G401 (cell line): ENCODE measurements at places on chromosomes 4 and X.

GRCh38 chr4:15402146-15402545 is 25.7 kb upstream of the C1QTNF7 start:
- no peak for DNase-seq

GRCh38 chrX:23820235-23820782 is 37.3 kb downstream of the SAT1 start:
- no peak for DNase-seq

GRCh38 chr4:151202381-151202780 is 74.6 kb upstream of the PRSS48 start:
- DNase-seq = no peak

- DNase-seq = no peak
Measured at GRCh38 chrX:13387666-13388494, 68.0 kb upstream of the ATXN3L start.

DNA sequence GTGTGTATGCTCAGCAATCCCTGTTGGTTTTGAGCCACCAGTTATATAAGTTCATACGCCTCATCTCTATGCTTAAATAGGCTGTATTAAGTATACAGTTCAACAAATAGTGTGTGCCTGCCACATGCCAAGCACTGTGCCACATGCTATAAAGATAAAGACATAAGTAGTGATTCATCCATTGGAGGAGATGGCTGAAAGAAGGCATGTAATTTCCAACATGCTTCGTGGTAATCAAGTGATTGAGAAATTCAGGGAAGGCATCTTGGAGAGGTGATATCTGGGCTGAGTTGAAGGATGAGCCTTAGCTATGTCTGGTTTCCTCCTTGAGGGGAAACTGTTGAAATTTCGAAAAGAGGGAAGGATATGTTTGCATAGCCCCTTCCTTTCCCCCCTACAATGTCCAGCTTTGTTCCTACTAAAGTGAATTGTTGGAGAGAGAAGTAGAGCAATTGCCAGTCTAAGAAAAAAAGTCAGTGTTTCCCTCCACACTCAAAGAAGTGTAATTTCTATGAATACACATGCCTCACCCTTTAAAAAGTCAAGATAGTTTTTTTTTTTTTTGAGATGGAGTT is 96.5 kb downstream of the ARHGAP10 start:
- DNase-seq = no peak

GRCh38 chrX:17592117-17592516 is 145.2 kb upstream of the SCML1 start:
- no peak for DNase-seq

- DNase-seq = no peak
Measured at GRCh38 chrX:20454117-20454516, 187.4 kb upstream of the RPS6KA3 start.

DNA sequence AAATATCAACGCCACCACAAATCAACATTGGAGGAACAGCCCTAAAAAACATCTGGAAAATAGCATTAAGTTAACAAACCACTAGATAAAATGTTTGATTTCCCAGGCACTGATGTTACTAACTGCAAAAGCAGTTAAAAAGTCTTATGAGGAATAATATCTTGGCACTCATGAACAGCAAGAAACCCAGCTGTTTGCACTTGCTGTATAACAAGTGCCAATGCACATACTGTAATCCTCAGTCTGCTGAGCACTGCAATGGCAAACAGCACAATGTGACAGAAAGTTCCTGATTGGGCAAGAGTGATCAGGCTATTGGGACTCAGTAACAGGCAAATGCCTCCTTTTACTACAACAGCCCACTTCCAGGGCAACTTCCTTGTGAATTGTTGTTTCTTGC is 20.8 kb upstream of the SEC24B start:
- no peak for DNase-seq

DNA sequence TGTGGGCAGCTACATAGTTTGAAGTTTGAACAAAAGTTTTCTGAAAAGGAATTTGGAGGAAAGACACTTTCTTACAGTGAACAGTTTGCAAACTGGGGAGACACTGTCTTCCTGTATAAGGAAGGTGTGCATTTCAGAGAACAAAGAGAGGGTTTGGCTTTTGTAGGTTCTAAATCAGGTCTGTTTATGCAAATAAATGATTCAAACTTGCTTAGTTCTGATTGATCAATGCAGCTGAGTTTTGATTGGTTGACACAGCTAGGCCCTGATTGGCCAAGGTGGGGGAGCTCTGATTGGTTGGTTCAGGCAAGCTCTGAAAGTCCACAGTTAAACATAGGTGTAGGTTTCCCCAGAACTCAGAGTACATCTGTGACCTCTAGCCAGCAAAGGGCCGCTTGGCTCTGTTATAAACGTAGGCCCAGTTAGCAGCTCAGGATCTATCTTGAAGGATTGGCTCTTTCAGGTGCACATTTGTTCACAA is 63.0 kb upstream of the ENPP6 start:
- DNase-seq = no peak

DNA sequence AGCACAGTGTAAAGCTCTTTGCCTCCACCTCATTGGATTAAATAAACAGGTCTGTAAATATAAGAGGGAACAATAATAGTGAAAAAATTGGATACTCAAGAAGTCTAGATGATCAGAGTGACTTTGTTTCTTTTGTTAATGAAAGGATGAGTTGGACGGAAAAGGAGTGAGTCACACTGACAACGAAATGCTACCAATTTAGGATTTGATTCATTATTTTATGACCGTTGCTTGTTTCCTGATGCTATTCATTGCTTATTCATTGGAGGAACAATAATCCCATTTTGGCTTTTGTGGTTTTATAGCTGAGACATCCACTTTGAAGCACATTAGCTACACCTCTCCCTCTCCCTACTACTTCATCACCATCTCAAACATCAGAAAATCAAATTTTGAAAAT is 74.4 kb upstream of the DYNLT3 start:
- DNase-seq = no peak

DNA sequence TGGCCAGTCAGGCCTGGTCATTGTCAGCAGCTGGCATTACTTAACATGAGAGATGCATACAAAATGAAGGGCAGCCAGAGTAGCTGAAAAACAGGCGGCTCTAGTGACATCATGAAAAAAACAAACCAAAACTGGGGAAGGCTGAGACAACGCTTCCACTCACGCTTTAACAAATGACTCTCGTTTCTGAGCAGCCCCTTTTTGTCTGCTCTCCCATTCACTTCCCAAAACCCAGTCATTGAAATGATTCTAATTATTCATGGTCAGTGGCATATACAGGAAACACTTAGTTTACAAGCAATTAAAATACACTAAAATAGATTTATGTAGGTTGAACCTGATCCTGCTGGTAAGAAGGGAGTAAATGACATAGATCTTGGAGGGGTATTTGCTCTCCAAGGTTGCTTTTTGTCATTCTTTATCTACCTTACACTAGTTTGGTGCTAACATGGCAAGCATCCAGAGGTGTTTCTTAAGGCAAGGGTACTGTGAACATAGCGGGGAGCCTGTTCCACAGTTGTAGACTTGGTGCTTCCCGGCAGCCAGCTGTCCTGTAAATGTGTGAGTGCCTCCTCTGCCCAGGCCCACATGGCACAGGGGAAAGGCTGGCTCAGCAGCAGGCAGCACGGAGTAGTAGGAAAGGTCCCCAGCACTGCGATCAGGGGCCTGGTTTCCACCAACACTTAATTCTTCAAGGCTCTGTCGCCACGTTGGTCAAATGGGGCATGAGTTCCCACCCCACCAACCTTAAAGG is 61.2 kb upstream of the CITED1 start:
- DNase-seq = no peak

GRCh38 chr4:73750730-73751129 is 10.4 kb downstream of the CXCL8 start:
- no peak for DNase-seq

DNA sequence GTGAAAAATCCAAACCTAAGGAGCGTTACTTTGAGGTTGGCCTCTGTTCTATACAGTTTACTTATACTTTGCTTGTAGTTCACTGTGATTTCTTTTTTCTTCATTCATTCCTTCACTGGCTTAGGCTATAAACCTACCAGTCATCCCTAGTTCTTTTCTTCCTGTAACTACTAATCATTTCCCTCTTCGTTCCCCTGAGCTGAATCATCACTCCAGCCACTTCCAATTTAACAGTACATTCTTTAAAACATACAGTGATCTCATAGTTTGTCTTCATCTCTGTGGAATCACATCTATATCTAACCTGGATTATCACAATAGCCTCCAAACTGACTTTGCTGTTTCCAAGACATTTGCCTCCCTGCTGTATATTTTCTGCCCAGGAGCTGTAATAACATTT is 25.2 kb upstream of the NPFFR2 start:
- DNase-seq = no peak

DNA sequence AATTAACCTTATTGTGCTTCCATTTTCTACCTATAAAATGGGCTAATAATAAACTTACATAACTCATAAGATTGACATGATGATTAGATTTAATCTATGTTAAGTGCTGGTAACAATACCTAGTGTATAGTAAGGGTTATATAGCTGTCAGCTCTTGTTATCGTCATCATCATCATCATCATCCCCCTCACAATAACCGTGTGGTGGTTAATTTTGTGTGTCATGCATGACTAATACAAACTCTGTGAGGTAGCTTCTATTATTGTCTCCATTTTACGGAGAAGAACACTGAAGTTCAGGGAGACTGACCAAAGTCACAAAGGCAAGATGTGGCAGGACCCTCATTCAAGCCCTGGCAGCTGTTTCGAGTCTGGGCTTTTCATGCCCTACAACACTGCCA is 211.3 kb downstream of the PALLD start:
- DNase-seq = no peak

DNA sequence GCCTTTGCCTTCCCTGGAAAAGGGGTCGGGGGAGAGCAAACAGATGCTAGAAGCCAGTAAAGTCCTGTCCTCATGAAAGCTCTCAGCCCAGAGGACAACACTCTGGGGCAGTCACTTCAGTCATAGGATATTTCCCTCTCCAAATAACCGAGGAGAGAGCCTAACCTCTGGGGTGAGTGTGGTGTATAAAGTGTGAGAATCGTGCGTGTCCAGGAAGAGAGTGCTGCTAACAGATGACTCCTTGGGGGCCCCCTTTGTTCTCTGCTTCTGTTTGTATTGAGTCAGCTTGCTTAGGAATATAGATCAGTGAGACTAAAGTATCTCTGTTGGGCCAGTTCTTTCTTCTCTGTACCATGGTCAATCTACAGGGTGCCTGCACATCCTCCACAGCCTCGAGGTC is 247.2 kb downstream of the PALLD start:
- DNase-seq = no peak
